ENCODE measurements at places on chromosomes 3 and 15.

DNA sequence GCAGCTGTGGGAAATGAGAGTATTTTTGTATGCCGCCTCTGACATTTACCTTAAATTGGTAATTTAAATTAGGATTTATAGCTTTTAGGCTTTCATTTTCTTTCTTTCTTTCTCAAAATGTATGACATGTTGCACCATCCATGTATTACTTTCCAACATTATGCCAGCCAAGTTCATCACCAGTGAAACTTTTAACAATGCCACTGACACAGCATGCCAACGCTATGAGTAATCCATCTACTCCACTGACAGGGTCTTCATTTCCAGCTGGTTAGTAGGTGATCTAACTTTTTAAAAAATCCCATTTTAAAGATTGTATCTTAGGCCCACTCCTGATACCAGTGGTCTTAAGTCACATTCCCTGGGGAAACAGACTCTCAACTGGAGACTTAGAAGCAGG is 21.8 kb upstream of the CLDN16 start:
- no peak for ATAC-seq

DNA sequence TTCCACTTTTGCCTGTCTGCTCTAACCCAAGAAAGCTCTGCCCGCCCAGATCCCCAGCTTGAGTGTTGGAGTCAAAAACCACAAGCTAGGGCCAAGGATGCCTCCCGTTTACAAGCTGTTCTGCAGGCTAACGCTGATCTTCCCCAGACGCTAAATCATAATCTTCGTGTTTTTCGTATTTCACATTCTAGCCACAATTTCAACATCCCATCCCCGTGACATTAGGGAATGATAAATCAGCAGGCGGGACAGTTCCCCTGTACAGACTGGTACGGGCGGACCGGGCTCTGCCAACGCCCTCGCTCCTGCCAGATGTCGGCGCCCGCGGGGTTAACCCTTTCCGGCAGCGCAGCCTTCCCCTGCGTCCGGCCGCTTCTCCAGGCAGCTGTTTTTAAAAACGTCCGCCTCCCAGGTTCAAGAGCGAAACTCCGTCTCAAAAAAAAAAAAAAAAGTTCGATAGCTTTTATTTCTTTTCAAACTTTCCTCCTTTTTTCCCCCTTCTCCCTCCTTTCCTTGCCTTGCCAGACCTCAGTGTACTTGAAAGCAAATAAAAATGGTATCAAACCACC is 81.0 kb upstream of the BNC1 start:
- no peak for ATAC-seq

GRCh38 chr3:66406831-66407610 is 93.8 kb downstream of the LRIG1 start:
- ATAC-seq, result no peak

DNA sequence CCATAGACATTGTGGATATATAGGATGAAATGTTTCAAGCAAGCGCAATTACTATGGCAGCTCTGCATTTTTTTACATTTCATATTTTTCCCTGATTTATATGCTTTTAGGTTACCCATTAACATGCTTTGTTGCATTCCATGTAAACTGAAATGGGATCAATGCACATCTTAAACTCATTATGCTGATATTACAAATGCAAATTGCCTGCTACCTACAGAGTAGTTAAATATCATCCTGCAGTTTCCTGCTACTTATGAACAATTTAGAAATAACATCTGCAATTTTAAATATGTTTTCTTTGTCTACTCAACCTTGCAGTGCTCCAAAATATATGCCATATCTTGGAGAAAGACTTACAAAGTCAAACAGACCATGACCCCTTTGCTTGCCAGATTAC is 526.9 kb upstream of the NECTIN3 start:
- no peak for ATAC-seq

DNA sequence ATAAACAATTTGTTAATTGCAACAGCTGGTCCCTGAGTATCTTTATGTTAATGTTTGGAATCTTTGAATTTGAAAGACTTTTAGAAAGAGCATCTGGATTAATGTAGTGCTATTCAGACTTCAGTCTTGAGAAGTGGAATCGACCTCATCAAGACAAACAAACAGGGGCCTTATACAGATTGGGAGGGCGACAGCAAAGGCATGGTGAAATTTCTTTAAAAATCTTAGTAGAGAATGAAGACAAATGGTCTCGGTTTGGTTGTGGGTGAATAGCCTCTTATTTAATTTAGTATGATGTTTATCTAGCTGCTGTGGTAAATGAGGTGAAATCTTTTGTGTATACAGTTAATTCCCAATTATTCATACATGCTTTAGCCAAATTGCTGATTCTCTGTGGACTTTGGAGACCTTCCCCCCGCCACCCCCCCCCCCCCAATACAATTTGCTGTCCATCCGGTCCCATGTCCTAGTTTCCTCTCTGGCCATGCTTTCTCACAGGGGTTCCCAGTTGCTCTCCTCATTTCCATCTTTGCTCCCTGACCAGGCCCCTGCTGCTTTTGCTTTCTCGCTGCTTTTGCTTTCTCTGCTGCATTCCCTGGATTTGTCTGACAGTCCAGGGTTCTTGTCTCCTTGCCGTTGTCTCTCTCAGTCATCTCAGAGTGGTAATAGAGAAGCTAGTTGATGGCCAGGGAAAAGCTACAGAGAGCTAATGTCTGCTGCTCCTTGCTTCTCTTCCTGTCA is 135.3 kb downstream of the FNDC3B start:
- no peak for ATAC-seq

GRCh38 chr15:40222131-40222530 is 16.7 kb upstream of the PAK6 start:
- ATAC-seq, result no peak

DNA sequence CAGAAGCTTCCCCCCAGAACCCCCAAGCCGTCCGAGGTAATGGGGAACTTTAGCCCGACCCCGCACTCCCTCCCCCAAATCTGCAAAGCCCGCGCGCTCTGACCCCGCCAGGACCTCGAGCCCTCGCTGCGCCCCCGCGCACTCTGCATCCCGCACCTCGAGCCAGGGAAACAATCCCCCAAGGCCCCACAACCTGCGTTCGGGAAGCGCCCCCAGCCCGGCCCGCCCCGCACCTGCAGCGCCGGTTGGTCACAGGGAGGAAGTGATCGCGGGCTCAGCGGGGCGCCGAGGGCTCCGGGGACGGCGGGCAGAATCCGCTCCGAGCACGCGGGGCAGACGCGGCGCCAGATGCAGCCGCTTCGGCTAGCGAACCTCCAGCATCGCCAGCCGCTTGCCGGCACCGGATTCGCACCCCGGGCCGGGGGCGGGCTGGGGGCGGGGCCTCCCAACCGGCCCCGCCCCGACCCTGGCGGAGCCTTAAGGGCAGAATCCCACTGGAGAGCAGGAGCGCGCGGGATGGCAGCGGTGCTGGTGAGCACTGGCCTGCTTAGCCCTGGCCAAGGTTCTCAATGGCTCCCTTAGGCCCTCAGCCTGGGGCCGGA is at the start of gene CAMKV:
CAMKV (minus strand) TSS at position 382 of the 602 bp plus-strand sequence. CDS start 7,518 bp downstream, outside the sequence.
- peak; percentile 50 for ATAC-seq

- no peak for ATAC-seq
These were observed 66.6 kb upstream of the PAQR5 start for GRCh38 chr15:69232144-69232543.

GRCh38 chr3:159196359-159196758 is 394.5 kb downstream of the MFSD1 start:
- no peak for ATAC-seq

GRCh38 chr3:52541050-52541449 is 4.6 kb downstream of the UQCC5 start:
- no peak for ATAC-seq

- no peak for ATAC-seq
These were observed 15.3 kb upstream of the ALAS1 start for GRCh38 chr3:52182691-52183090.

DNA sequence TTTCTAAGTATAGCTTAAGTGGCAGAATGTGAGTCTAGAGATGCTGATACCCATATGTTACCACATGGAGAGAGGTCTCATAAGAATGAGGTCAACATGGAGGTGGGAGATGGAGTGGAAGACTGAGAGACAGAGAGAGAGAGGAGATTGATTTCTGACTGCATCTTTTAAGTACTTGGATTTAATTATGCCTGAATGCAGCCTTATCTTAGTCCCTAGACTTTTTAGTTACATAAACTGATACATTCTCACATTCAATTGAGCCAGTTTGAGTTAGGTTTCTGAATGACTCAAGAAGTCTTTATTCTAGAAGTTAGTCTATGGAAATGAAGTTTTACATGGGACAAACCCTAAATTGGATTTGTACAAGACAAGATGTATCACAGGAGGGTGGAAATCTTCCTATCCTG is 58.5 kb upstream of the TNFSF10 start:
- peak; percentile 59 for ATAC-seq

DNA sequence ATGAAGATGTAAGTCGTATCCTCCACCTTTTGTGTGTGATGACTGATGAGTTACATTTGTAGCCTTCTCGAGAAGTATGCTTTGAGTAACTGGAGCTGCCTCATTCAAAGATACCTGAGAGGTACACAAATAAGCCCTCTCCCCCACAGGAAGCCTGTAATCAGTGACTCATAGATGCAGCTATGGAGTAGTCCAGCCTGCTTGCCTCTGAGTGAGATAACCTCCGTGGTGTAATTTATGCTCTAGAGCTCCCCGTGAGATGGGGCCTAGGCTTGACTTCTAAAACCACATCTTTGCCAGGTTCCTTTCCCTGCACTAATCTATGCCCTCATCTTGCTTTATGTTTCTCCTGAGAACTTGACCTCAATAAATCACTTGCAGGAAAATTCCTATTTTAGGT is 291.7 kb downstream of the SUCLG2 start:
- peak; percentile 80 for ATAC-seq

DNA sequence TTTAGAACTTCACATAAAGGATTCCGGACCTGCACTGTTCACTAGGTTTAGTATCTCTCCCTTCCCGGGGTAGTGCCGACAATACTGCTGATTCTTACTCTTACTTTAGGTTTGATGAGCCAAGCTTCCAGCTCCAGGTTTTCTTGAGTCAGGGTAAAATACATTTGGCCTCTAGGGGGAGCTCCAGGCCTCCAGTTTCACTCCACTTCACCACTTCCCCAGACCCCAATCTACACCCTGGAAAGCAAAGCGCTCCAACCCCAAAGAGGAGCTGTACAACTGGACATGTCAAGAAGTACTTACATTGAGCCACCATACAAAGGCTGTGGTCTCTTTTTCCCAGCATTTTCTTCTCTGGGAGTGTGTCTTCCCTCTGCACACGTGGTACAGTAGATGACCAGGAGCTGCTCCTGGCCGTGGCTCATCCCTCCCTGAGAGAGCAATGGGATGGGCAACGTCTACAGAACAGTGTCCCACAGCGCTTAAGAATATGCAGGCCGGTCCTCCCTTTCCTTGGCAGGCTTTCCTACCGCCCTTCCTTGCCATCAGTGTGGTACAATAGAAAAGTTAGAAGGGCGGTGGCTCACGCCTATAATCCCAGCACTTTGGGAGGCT is 93.9 kb upstream of the CCDC80 start:
- peak; percentile 58 for ATAC-seq

DNA sequence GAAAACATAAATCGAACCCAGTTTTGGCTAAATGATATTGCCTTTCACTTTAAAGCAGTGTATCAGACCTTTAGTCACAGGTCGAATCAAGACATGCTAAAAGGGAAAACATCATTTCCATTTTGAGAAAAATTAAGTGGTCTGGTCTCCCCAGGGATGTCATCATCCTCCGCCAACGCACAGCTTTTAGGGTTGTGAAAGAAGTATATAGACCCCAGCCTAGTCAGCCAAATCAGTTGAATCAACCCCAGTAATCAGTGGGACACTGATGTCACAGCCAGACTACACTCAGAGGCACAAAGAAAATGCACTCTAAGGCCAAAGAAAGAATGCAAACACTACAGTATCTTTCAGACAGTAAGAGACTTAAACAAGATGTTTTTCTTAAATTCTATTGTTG is 187.4 kb downstream of the ZIC4 start:
- ATAC-seq, result no peak

DNA sequence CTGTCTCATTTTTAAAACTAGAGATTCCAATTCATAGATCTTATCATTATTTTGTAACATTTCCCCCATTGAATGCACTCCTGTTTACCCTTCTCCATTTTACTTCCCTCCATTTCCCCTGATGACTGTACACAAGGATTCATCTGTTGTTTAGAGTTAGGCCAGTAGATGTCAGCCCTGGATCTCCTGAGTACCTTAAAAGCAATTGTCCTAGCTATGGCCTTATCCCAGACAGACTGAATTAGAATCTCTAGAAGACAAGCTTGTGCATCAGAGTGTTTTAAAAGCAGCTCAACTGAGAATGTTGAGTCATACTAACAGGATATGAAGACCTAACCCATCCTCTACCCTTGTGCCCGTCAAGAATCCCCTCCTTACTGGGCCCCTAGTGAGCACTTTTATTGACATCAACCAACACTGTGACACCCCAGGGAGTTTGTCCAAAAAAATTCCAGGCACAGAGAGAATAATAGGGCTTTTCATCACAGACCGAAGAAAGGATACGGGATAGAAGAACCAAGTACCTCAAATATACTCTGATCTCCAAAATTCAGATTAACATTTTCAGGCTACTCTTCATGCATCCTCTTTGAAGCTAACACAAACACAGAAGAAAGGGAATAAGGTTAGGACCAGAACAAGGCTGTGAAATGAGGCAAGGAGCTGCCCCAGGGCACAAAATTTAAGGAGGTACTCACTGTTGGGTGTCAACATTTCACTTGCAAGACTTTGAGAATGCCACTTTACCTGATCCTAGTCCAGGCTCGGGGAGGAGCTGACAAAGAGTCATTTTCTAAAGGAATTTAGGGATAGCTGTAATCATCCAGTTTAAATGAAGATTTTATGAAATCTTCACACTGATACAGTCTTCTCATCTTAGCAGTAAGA is 17.1 kb downstream of the ZBED2 start:
- peak; percentile 91 for ATAC-seq

DNA sequence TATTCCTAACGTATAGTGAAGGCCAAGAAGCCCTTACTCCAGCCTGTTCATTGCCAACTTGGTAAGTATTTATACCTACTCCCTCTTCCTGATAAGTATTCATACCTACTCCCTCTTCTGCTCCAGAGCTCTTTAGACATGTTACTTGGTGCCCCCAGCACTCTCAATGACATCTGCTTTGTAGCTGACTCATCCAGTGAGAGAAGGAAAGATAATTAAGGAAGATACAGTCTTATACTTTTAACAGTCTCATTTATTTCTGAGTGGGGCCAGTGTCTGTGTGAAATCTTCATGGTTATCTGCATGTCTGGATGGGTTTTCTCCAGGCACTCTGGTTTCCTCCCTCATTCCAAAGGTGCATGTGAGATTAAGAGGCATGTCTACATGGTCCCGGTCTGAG is 698.7 kb downstream of the FHIT start:
- no peak for ATAC-seq

- no peak for ATAC-seq
These were observed 346.4 kb upstream of the DPPA4 start for GRCh38 chr3:109683746-109684145.

DNA sequence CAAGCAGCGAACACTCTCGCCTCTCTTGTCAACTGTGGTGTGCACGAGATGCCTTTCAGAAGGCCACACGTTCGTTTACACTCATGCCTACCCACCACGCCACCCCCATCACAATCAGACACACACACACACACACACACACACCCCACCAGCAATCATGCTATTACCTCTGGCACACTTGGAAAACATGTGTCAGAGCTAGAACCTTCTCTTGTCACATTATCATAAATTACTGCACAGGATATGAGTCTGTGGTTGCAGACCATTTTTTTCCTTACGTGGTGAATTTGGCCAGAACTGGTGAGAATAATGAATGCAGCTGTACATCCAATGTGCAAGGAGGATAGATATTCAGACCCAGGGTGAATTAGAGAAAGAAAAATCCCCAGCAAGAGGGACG is 52.4 kb downstream of the TRIM69 start:
- peak; percentile 77 for ATAC-seq

- no peak for ATAC-seq
These were observed 8.4 kb downstream of the DUOX2 start for GRCh38 chr15:45105586-45105985.

- no peak for ATAC-seq
These were observed 13.8 kb downstream of the KLHL6 start for GRCh38 chr3:183541738-183542137.
